ENCODE measurements at places on chromosomes 3 and 15.

GRCh38 chr3:184523825-184524615 is 37.6 kb upstream of the EPHB3 start:
- no peak for DNase-seq

GRCh38 chr3:107641572-107642307 is 119.0 kb downstream of the BBX start:
- no peak for DNase-seq

DNA sequence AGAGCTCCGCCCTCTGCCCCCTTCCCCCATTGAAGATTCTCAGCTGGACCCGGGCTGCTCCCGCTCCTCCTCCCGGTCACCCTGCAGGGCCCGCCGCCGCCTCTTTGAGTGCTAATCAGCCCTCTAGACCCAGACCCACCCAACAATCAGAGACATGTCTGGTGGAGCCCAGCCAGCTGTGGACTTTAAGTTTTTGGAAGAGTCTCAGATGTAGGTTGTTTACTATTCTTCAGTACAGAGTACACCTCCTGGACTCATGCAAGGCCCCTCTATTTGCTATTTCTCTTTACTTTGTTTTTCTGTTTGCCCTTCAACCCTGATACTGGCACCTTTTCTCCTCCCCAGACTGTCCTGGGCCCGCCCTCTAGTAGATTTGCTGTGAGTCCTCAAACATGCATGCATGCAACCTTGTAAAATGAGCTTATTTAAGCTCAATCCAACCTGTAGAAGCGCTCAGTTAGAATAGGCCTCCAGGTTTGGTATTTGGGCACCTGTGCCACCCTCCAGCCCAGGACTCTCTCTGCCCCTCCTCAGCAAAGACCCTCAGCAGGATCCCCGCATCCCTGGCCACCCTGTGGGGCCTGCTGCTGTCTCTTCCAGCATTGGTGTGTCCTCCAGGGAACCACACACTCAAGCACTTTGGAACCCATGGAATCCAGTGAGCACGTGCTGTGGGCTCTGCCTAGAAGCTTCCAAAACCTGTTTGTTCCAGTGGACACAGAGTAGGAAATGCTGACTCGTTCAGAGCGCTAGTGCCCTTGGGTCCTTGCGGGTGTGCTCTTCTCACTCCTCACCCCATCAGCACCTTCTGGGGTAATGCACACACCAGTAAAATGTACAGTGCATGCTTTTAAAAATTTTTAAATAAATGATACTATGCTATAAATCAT is 4.6 kb downstream of the PRR23E start:
- DNase-seq, result no peak

DNA sequence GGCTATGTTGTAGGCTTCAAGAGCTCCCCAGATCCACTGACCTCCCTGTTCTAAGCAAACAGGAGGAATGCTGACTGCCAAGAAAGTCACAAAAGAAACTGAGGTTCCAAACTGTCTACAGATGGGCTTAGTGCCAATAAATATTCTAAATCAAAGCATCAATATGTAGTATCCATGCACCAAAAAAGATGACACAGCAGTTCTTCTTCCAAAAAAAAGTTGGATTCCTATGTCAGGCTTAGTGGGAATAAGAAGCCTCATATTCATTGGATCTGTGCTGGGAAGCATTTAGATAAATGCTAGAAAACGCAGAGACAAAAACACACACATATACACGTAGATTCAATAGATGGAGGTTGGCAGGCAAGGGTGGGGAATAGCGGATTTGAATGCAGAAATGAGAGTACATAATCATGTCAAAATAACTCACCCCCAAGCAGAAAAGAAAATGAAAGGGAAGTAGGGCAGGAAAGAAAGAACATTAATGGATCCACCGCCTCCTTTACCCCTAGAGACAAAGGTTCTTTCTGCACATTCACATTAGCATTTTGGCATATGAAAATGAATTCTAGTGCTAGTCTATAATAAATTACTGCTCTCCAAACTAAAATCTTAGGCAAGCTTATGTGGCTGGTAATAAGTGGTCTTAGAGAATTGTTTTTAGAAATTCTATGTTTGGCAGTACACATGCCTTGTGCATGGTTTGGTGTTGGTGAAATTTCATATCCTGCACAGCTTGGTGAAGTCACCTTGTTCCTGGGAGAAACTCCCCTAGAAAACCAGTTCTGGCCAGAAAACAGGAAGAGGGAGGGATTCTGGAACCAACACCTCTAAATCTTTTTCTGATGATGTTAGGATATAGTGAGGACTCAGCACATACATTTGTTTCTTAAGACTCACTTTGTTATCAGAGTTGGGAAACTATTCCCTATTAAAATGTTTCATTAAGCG is 283.4 kb downstream of the LSAMP start:
- no peak for DNase-seq
